ENCODE measurements at places on chromosomes 4 and X.

DNA sequence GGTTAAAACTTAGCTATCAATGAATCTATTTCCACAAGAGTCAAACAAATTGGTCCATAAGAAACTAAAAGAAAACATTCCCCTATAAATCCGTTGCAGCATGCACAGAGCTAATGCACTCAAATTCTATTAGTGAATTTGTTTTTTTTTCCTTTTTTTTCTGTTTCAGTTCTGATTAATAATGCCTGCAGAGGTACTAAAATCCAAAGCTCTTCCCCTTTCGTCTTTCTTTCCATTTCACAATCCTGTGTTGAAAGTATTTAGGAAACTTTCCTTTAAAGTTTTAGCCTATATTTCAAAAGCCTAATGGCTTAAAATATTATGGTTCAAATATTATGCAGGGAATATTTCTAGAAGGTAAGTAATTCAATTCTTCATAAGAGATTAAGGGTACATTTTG lies 45.9 kb upstream of the VEGFD start:
- DNase-seq = no peak

DNA sequence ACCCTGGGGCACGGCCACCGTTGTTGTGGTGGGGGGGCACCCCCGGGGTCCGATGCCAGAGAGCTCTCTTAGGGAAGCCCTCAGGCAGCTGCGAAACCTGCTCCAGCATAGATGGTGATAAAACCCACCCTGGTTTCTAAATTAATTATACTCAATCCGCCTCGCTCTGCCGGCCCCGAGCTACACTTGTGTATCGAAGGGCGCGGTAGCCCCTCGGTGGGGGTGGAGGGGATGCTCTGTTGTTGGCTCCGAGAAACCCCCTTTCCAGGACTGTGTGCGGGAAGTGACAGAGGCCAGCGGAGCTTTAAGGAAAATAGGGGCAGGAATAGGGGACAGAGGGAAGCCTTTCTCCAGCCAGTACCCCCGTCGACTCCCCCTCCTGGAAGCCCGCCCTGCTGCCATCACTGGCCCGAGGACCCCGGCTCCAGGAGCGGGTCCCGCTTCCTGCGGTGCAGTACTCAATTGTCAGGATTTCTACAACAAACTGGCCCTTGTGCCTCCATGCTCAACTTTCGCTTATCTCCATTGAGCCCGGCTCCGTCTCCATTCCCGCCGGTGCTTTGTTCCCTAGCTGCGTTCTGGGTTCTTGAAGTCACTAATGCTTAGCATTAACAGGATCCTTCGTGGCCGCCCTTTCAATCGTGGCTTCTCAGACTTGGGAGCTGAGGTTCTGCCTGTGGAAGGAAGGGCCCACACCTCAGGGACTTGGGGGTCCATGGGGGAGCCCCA lies 408.2 kb downstream of the BCOR start:
- no peak for DNase-seq

GRCh38 chr4:18111081-18111480 lies 89.5 kb upstream of the LCORL start:
- DNase-seq = no peak

DNA sequence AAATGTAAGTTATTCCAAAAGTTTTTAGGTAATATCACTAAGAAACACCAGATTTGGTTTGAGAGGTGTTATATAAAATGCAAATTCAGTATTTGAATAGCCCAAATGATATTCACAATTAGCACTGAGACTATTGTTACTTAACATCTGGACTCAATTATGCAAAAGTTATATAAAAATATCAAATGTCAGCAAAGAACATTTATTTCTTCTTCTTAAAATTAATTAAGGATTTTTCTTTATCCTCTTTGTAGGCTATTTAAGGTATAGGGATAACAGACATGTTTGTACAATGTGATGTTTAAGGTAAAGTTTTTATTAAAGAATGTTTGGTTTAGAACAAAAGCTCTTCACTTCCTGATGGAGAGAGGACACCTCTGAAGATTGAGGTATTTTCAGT lies 63.3 kb upstream of the GK2 start:
- no peak for DNase-seq

DNA sequence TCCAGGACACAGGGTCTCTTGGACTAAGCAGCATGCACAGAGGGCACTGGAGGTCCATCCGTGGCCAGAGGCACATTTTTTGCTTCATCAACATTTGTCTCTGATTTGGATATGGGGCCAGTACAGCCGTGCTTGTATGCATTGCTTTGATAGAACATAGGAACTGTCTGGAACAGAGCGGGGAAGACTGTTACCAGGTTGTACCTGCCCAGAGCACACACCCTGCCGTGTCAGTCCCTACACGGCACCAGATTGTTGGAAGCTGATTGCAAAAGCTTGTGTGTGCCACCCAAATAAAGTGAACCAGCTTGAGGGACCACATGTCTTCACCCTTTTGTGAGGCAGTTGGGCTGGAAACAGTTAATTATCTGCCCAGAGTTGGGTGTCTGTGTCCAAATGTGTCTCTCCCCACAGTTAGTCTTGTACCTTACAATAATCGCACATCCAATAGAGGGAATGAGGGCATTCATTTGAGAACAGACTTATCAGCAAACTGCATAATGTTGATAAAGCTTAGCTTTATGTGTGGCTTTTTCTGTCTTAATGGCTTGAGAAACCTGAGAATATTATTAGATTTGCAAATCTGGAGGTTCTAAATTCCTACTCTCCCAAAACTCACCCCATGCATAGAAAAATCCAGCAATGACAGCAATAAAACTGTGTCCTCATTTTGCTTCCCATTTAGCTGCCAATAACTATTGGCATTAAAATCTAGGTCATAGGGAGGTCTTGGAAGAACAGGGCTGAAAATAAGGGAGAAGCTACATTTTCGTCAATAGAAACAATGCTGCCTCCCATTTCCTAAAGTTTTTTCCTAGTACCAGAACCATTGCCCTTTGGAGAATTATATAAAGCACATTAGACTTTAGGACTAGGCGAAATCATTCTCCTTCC lies 21.2 kb downstream of the KLF3 start:
- DNase-seq = no peak

DNA sequence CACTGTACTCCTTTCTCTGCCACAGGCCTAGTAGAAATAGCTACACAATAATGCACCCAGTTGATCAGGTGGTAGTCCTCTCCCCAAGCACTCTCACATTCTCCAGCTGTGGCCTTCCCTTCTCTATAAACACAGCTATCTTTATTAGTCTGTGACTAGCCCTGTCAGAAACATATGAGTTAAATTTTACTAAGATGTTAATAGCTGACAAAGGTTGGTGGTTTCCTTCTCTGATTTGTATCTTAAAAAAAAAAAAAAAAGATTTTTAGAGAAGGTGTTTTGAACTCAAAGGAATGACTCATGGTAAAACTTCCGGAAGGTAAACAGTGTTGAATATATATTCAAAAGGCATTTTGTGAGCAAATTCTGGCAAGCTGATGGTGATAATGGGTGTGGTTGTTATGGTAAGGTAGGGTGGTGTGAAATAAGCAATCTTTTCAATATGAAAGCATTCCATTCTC lies 327.4 kb downstream of the PPP3CA start:
- no peak for DNase-seq

GRCh38 chr4:188190461-188190860 lies 51.2 kb downstream of the TRIML1 start:
- no peak for DNase-seq

DNA sequence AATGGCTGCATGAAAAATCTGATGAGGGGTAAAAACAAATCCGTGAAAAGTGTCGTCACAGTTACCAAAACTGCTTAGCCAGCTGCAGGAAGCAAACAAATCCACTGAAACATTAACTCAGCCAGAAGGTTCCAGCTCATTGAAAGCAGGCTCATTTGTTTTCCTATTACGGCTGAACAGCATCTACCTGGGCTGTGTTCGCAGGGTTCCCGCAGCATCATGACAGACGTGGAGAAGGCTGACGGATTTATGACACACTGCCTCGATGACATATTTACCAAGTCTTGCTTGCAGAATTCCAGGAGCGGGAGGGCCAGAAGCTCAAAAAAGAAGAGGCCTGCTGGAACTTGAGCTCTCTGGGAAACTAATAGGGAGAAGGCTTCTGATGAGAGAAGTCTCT lies 781.1 kb downstream of the RAB28 start:
- no peak for DNase-seq

GRCh38 chr4:4787421-4787820 lies 72.0 kb upstream of the MSX1 start:
- no peak for DNase-seq

DNA sequence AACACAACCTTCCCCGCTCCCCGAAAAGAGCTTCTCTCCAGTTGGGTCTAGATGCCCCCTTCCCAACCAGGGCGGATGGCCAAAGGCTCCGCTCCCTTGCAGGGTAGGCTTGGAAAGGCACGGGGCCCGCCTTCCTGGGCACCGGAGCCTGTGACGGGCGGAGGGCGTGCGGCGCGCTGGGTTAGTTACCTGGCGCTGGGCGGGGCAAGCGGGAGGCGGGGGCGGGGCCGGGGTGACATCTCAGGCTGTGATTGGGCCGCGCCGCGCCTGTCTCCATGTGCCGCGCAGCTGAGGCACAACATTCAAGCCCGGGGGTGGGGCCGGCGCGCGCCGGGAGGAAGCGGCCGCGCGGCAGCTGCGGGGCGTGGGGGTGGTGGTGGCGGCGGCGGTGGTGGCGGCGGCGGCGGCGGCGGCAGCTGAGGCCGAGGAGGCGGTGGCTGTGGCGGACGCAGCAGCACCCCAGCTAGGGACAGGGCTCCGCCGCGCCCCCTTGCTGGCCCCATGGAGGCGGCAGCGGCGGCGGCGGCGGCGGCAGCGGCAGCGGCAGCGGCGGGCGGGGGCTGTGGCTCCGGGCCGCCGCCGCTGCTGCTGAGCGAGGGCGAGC lies at the start of gene REPS2:
REPS2 (plus strand) TSS at position 298 of the 604 bp plus-strand sequence; CDS start at position 502, 204 bp downstream.
- peak; percentile 51 for DNase-seq

DNA sequence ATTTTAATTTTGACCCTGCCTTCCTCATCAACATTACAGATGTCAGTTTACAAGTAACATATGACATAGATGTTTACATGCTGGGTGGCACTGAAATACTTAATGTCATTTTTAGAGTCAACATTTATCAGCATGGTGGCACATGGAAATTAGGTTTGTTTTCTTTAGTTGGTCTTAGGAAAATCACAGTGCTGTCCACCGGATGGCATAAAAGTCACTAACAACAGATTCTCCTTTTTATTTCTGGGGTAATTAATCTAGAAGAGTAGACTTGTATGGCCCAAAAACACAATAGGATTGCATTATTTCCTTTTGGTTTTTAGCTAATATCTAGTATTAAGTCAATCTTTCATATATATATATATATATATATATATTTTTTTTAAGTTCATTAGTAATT lies 88.6 kb upstream of the HHIP start:
- no peak for DNase-seq

GRCh38 chrX:107447642-107448041 lies 1.8 kb upstream of the FRMPD3 start:
- DNase-seq = no peak

Data from CD4-positive, alpha-beta T cell (primary cell).